ENCODE measurements at places on chromosomes 7 and 10.

DNA sequence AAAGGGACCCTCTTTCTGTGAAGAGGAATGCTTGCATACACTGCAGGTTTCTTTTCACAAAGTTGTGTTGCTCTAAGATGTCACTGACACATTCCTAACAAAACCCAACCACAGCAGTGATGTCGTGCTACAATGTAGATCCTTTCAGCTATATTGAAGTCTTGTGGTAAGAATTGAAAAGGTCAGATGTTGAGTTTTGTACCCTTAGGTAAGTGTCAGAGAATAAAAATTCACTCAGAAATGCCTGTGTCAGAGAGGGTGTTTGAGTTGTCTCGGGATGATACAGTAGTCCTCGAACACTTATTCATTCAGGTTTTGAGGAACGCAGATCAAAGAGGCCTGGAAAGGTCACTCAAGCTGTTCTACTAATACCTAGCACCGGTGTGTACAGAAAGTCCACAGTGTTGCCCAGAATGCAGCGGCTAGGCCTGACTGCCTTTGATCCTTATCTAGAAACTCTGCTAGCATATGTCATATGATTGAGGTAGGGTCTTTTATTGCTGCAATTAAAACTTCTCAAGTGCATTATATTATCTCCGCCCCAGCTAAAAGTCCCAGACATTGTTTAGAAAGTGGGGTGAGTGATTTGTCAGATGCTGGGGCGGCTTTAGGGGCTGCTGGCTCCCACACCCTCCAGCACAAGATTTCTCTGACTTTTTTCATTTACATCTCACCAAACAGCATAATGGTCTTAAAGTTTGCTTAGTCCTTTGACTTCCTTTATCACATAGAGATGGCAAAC is 26.0 kb downstream of the RNF32 start:
- no peak for ATAC-seq

DNA sequence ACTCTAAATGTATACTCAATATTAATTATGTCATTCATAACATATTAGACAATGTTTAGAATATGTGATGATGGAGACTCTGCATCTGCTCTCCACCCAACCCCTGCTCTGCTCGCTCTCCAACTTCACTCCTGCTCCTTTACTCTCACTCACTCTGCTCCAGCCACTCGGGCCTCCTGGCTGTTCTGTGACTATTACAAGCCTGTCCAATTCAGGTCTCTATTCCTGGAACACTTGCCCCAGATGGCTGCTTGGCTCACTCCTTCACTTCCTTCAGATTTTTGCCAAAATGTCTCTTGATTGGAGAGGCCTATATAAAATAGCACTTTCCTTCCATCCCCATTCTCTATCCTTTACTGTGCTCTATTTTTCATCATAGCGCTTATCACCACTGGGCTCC is 84.8 kb downstream of the HBP1 start:
- no peak for ATAC-seq

DNA sequence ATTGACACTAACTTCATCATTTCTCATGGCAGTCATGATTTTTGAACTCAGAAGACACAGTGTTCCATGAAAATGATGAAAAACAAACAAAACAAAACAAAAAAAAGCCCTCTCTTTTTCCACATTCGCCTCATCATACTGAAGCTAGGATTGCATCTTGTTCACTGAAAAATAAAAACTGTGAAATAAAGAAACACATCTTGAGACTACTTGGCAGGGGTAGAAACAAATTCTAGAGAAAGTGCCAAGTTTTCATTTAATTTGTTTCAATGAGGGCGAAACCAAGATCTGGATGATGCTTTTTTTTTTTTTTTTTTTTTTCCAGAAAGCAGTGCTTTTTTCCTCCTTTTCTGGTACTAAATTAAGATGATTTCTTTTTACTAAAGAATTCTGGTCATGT is 350.4 kb upstream of the ETV1 start:
- no peak for ATAC-seq

- ATAC-seq: peak; percentile 70
Measured at GRCh38 chr7:2209146-2209960, 23.4 kb downstream of the MAD1L1 start.

DNA sequence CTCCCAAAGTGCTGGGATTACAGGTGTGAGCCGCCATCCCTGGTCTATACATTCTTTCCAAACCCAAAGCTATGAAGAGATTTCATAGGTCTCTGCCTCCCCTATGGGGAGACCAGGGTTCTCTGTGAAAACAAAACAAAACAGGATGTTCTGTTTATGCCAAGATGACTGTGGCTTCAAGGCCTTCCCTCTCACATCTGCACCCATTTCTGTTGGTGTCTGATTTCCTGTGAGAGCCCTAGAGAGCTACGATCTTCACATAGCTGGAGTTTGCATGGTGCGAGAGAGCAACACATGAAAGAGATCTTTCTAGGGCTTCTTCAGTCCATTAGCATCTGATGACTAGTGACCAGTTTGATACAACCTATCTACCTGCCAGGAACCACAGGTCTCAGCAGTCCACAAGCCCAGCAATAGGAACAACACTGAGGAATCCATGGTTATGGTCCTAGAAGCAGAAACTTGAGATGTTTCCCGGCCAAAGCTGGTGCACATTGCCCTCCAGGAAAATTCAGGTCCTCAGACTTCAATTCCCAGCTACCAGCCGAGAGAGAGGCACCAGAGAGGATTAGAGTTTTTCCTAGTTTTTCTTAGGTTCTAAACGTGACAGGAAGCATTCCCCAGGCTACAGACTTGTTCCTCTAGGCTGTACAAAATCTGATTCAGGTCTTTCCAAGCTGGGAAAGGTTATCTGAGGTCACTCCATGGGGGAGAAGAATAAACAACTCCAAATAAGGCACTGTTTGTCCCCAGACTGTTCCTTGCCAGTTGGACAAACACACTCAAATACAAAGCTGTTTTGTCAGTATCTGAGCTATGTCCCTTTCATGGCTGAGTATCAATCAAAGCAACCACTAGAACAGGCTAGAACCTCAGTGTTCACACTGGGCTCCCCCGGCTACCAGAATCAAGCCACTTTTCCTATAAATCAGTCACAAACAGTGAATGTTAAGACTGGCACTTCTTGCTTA is 259.7 kb downstream of the CALN1 start:
- no peak for ATAC-seq

GRCh38 chr10:13704964-13705363 is 118.2 kb downstream of the PRPF18 start:
- ATAC-seq: no peak

- ATAC-seq: no peak
Measured at GRCh38 chr10:8248868-8249267, 194.4 kb downstream of the GATA3 start.

DNA sequence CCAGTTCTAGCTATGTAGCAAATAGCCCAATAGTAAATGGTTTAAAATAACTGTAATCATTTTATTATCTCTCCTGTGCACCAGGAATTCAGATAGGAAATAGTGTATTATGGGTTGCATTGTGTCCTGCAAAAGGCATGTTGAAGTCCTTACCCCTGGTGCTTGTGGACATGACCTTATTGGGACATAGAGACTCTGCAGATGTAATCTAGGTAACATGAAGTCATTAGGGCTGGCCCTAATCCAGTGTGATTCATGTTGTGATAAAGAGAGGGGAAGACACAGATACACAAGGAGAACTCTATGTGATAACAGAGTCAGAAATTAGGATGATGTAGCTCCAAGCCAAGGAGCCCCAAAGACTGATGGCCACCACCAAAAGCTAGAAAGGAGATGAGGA is 462.8 kb downstream of the GALNT17 start:
- no peak for ATAC-seq

GRCh38 chr10:114068054-114068707 is 24.5 kb downstream of the ADRB1 start:
- ATAC-seq: peak; percentile 77

GRCh38 chr7:86972072-86972471 is 87.4 kb downstream of the ELAPOR2 start:
- no peak for ATAC-seq

DNA sequence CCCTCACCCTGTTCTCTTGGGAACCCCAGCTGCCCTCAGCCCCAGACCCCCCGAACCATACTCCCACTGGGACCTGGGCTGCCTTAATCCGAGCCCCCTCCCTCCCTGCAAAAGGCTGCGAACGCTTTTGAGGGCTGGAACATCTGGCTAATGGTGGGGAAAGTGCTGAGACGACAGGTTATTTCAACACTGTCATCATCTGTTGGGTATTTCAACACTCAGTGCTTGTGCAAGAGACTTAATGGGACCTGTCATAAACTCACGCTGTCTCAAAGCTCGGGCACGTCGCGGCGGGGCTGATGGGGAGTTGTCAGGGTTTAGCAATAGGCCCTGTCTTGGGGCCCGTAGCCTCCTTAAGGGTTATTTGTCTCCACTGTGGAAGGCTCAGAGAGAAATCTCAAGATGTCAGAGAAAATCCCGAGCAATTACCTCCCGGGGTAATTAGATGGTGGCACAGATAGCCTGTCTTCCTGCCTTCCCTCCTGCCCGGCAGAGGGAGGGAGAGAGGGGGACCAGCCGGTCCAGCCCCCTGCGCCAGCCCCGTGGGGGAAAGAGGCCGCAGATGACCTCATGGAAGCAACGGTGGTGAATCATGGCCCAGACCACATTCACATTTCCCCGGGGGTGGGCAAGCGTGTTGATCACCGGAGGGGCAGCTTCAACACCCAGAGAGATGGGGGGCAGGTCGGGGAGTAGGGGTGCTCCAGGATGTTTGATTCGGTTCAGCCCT is 88.7 kb upstream of the MYL10 start:
- peak; percentile 97 for ATAC-seq

- ATAC-seq: peak; percentile 76
Measured at GRCh38 chr10:59362144-59362958, at the start of gene FAM13C. Gene FAM13C, minus strand, starts transcription at chr10:59362549. Its CDS starts 89 bp downstream, at chr10:59362460.

DNA sequence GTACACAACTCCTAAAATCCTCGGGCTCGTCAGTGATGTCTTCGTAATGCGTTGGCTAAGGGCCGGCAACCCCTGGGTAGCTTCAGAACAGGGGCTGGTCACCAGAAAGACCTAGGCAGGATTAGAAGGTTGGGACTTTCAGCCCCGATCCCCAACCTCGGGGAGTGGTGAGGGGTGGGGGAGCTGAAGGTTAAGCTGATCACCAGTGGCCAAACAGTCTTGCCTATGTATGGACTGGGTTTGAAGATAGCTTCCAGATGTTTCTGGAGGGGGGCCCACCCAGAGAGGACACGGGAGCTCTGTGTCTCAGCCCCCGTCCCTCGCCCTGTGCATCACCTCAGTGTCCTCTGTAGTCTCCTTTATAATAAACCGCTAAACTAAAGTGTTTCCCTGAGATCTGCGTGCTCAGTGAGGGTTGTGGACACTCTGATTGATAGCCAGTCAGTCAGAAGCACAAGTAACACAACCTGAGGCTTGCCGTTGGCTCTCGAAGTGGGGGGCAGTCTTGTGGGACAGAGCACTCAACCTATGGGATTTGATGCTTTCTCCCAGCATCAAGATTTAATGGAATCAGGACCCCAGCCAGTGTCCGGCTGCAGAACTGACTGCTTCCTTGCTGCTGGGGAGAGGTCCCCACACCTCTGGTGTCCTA is 10.0 kb downstream of the PPP2R2D start:
- ATAC-seq: no peak

GRCh38 chr7:106987777-106988176 is 56.7 kb upstream of the PRKAR2B start:
- no peak for ATAC-seq

DNA sequence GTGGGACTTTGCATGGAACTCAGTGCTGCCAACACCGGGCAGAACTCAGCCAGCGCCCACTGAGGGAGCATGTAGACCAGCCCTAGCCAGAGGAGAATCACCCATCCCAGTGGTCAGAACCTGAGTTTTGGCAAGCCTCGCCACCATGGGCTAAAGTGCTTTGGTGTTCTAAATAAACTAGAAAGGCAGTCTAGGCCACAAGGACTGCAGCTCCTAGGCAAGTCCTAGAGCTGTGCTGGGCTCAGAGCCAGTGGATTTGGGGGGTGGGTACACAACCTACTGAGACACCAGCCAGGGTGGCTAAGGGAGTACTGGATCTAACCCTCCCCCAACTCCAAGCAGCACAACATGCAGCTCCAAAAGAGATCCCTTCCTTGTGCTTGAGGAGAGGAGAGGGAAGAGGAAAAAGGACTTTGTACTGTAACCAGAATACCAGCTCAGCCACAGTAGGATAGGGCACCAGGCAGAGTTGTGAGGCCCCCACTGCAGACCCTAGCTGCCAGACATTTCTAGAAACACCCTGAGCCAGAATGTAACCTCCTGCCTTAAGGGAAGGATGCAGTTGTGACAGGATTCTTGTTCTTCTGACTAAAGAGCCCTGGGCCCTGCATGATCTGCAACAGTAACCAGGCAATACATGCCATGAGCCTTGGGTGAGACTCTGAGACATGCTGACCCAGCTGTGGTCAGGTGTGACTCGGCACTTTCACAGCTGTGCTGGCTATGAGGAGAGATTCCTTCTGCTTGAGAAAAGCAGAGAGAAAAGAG is 24.4 kb downstream of the GSDME start:
- peak; percentile 41 for ATAC-seq

GRCh38 chr10:16612115-16612980 is 90.7 kb upstream of the C1QL3 start:
- no peak for ATAC-seq

DNA sequence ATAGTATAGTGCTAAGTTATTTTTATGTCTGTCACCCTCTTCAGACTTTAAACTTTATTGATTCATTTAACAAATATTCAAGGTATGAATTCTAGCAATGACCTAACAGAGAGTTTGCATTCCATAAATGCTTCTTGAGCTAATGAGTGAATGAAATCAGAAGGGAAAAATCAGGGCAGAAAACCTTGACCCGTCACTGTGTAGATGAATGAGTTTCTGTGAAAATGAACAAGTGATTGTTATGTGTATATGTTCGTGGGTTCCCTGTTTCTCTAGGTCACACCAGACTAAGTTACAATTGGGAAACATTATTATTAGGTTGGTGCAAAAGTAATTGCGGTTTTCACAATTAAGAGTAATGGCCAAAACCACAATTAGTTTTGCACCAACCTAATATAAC is 30.1 kb downstream of the APBB1IP start:
- ATAC-seq: no peak

DNA sequence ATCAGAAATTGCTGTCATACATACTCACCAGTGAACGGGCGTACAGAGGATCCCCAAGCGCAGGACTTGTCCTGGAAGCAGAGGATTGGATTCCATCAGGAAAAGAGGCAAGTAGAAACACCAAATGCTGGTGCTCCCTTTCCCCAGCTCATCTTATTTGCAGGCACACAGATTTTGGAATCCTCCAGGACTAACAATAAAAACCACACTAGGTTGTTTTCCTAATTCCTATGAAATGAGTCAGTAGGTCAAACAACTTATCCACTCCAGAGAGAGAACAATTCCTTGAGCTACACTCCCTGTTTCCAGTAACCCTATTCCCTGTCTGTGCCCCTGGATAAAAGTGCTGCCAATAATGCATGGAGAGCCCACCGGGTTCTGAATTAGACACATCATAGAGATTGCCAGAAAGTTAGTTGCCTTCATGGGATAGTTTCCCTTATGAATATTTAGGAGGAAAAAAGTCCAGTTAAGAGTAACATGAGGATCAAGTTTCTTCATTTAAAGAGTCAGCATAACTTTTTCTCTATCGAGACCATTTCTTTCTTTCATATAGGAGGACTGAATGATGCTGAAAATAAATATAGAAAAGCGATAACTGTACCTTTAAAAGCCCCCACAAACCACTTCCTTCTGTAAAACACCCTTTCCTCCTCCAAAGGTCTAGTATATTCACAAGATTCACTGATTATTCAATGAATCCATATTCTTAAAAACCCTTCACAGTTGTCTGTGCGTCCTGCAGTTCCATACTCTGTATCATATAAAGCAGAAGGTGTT is 178.3 kb upstream of the KLF14 start:
- peak; percentile 30 for ATAC-seq

- peak; percentile 35 for ATAC-seq
Measured at GRCh38 chr10:51861731-51862130, 162.3 kb upstream of the CSTF2T start.
